ENCODE measurements at places on chromosomes 11 and 22.

- no peak for DNase-seq
These were observed 2.3 kb upstream of the TYMP start for GRCh38 chr22:50531962-50532674.

GRCh38 chr22:27596133-27596870 is 205.3 kb downstream of the MN1 start:
- no peak for DNase-seq

GRCh38 chr11:3732671-3733436 is 61.7 kb upstream of the CHRNA10 start:
- peak; percentile 84 for DNase-seq

GRCh38 chr11:116219171-116219635 is 553.6 kb downstream of the BUD13 start:
- no peak for DNase-seq

DNA sequence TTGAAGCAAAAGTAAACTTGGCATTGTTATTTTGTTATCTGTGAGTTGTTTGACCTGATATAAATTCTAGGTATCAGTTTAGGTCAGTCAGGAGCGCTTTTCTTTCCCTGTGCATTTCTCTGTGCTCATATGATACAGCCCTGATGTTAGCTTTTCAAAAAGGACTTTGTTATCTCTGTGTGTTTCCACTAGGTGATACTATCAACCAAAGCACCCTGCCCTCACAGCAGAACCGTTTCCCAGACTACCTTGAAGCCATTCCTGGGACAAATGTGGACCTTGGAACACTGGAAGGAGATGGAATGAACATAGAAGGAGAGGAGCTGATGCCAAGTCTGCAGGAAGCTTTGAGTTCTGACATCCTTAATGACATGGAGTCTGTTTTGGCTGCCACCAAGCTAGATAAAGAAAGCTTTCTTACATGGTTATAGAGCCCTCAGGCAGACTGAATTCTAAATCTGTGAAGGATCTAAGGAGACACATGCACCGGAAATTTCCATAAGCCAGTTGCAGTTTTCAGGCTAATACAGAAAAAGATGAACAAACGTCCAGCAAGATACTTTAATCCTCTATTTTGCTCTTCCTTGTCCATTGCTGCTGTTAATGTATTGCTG is 87.7 kb upstream of the BIRC3 start:
- no peak for DNase-seq

- no peak for DNase-seq
These were observed 415.9 kb downstream of the TMEM135 start for GRCh38 chr11:87453531-87454089.

DNA sequence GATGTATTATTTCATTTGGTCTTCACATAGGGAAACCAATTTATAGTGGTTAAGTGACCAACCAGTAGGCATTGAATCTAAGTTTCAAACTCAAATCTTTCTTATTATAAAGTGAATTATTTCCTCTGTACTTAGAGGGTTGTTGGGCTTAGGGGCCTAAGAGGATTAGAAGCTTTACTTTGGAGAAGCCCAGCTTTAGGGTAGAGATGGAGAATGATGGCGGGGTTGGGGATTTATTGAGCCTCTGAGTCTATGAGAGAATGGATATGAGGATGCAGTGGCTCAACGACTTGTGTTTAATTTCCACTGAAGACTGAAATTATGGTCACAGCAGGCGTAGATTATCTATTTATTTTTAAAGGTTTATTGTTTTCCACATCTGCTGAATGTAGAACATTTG is 55.5 kb downstream of the CHRDL2 start:
- no peak for DNase-seq

GRCh38 chr22:25482091-25482760 is 82.2 kb upstream of the GRK3 start:
- DNase-seq, result no peak

GRCh38 chr11:7081441-7081840 is 7.4 kb upstream of the RBMXL2 start:
- no peak for DNase-seq

DNA sequence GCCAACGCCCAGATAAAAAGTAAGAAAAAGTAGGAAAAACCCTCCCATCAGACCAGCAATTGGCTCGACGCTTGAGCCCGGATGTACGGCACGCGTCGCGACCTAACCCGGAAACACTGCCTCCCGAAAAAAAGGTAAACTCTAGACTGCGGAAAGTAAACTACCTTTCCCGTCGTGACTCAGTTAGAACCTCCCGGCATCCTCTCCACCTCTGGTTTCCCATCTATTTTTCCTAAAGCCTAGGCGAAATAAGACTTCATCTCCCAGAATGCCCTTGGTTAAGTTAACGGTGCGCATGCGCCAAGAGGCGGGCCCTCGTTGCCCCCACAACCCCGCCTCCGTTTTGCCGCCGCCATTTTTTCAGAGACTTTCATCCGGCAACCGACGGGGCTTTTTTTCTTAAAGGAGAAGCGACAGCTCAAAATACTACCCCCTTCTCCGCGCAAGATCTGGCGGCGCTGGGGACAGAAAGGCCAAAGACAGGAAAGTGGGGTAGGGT is 678 bp upstream of the ZFP91 start:
- peak; percentile 99 for DNase-seq

DNA sequence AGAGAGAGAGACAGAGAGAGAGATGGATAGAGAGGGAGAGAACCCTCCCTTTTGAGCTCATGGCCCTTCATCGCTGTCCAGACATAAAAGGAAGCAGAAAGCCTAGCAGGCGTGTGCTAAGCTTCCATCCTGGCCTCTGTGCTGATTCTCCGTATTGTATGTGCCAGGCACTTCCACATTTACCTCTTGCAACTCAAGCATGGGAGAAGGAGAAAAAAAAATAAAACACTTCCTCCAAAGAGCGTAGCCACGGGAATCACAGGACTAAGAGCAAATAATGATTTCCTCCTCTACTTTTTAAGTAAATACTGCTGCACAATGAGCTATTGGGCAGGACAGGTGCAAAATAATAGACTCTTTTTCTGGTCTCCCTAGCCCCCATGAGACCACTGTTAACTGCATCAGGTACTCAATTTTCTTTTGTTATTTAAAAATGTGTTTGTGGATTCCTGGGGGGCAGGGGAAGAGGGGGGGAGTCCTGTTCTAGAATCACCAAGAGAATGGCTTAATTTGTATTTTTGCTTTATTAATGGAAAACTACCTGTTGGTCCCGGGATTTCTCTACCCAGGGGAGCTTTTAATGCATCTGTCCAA is 154.3 kb downstream of the NXPE2 start:
- DNase-seq, result no peak

DNA sequence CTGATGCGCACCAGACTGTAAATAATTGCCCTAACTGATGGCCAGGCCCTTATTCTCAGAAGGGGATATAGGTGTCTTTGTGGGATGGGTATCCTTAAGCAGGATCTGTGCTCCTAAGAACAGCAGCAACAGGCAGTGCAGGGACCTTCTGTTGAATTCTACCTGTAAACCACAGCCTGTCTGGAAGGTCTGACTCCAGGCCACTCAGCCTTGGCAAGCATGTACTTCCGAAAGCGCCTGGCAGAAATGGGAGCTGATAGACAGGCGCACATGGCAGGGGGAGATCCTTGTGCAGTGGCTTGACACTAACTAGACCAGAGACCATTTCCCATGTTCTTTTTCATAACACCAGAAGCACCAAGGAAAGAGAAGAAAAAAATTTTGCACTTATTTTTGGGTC is 59.0 kb downstream of the C22orf31 start:
- no peak for DNase-seq

DNA sequence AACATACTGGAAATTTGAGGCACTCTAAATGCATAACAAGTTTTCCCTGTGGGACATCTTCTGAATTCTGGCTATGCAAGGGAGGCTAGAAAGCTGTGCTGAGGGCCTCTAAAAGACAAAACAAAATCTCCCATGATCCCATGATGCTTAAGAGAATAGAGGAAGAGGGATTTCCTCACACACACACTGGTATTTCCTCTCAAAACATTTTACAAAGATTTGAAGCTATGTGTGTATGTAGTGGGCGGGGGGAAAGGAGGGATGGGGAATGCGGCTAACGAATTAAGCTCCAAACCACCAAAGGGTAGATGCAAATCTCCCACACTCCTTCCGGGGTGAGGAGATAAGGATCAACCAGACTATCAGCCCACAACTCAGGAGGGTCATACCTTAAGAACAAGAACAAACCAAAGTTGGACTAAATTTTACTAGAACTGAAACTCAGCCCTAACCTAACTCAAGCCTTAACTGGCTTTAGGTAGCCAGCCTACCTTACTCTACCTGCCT is 6.0 kb downstream of the OR2AT4 start:
- DNase-seq, result no peak
